ENCODE measurements at places on chromosomes 12 and 14.

DNA sequence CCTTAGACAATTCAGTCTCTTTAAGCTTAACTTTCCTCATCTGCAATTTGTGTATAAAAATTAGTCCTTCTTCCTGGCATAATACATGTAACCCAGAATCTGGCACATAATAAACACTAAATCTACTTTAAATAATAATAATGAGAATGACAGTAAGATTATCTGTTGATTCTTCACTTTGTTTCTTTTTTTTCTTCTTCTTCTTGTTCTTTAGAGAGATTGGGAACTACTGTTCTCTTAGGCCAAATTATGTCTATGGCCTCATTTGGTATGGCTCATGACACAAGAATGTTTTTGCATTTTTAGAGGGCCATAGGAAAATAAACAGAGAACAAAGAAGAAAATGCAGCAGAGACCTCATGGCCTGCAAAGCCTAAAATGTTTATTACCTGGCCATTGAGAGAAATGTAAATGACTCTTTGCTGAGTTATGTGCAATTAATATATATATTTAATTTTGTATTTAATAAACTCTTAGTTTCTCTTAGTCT, 275.8 kb downstream of the SLC6A15 start:
- DNase-seq, result no peak

- DNase-seq, result no peak
These were observed 25.5 kb upstream of the KIF26A start for GRCh38 chr14:104112609-104113571.

DNA sequence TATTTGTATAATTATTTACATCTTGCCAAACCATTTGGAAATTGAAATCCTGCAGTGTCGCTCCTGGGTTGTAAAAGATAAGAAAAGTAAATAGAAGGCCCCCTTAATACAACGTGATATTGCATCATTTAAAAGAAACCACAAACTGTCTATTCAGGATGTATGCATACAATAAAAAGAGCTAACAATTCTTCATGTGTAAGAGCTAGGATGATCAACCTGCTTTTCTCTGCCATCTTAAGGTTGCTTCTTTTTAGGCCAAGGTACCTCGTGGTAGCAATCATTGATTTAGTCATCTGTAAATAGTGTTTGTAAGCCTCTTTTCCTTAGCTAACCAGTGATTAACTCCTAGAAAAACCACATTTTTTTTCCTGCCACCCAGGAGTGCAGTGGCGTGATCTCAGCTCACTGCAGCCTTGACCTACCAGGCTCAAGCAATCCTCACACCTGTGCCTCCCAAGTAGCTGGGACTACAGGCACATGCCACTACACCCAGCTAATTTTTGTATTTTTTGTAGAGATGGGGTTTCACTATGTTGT, 3.3 kb upstream of the USP44 start:
- DNase-seq, result no peak

- DNase-seq, result no peak
These were observed 31.6 kb downstream of the LIMA1 start for GRCh38 chr12:50251619-50252252.

DNA sequence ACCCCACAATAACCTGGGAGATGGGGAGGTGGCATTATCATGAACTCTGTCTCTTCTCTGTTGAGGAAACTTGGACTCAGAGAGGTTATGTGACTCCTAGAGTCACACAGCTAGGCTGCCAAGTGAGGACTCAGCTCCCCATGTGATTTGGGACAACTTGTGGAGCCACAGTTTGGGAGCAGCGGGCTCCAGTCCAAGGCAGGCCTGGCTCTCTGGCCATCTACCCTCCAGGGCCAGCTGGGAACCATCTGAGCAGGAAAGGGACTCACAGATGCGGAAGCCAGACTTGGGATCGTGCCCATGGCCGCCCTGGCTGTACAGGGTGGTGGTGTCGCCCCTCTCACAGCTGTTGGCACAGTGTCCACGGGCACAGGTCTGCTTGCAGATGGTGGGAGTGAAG, 59.1 kb downstream of the ISCA2 start:
- DNase-seq, result no peak

GRCh38 chr14:80762641-80763228, 178.8 kb downstream of the CEP128 start:
- no peak for DNase-seq

GRCh38 chr12:128789356-128789929, 34.3 kb downstream of the SLC15A4 start:
- DNase-seq, result peak; percentile 69

DNA sequence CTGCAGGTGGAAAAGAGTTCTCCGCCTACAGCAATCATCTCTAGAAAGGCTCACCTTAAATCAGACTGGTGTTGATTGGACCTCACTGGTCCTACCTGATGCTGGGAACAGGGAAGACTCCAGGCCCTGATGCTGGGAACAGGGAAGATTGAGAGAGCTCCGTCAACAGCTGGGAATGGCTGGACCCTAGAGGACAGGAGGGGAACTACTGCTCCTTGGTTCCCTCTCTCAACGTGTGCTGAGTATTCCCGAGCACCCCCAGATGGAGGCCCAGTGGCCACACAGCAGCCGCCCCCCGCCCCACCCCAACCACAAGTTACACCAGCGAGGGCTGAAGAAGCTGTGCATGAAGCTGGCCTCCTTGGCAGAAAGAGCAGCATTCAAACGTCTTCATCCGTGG, 240.3 kb downstream of the SLC15A4 start:
- no peak for DNase-seq
